PC-9 (cell line): ENCODE measurements at places on chromosomes 12 and 14. TPM values are rescaled to one million over a fixed set of nuclear protein-coding genes. Genes with fewer than 3 reads are reported as not detected.

The DCN gene
- not detected in 2 replicates for total RNA-seq

The RTL1 gene
- total RNA-seq = not detected in 2 replicates

The KCNH5 gene
- total RNA-seq = 1.4 TPM in 2 replicates

The MYL2 gene
- total RNA-seq = not detected in 2 replicates

The KRT5 gene
- 89.7 and 134 TPM in 2 replicates for total RNA-seq

The SLC38A4 gene
- 0.09 TPM in 1 of 2 replicates, not detected in the other for total RNA-seq

GRCh38 chr14:68633131-68633991 is 159.5 kb downstream of the ZFP36L1 start:
- DNase-seq = no peak

- no peak for DNase-seq
These were observed 81.6 kb upstream of the TMTC2 start for GRCh38 chr12:82605115-82605514.

DNA sequence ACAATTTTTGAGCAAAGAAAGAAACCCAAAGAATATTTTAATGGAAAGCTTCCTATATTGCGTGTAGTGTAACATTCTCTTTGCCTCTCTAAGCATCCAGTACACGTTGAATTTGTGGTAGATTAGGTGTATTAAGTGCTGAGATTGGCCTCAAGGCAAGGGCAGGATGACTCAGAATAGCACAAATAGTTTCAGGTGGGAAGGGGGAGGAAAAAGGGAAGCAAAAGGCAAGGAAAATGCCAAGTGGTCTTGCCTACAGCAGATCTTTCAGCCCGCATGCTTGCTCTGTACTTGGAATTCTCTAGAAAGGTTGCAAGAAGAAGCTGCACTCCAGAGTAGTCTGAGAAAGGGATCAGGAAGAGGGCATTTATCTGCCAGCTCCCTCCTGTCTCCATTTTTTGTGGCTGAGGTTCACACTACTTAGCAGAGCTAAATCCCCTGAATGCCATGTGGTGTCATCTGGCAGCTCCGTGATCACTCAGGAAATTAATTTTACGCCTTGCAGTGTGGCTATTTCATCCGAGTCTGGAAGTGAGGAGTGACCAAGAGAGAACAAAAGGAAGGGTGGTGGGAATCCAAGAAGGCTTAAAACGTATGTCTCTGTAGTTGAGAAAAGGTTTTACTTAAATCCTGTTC is 28.5 kb downstream of the CDKN1B start:
- peak; percentile 45 for DNase-seq

DNA sequence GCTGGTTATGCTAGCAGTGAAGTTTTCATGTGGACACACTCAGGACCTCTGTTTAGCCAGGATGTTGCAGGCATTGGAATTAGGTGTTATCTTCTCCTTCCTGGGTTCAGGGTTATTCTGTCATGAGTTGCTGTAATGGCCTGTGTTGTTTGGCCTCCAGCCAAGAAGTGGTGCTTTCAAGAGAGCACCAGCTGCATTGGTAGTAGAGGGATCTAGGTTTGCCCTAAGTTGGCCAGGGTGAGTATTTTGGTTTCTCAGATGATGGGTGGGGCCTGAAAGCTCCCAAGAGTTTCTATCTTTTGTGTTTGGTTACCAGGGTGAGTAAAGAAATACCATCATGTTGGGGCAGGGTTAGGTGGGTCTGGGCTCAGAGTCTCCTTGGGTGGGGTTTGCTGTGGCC is 2.7 kb upstream of the GZMH start:
- no peak for DNase-seq

- DNase-seq = no peak
These were observed 118.8 kb downstream of the FSCB start for GRCh38 chr14:44388306-44388705.

GRCh38 chr14:77240336-77240915 is 30.6 kb downstream of the NGB start:
- DNase-seq = no peak
